ENCODE measurements at places on chromosomes 12 and 14.
A peak's percentile ranks its signal among the peaks of the same experiment; 100 is the strongest.

DNA sequence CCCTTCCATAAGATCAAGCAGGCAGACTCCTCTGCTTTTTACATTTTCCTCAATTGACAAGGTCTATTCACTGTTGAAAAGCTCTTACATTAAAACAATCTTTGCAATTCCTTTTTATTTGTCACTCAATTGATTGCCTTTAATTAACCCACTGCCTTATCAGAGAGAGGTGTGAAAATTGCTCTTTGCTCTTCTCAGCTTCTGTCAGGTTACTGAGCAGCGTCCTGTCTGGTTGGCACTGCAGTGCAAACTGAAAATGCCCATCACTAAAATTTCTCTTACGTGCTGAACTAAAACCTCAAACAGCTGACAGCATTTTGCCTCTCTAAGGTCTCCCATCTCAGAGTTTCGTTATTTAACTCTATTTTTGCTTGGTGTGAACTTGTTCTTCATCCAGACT lies 504.1 kb upstream of the ATXN7L3B start:
- no peak for DNase-seq

DNA sequence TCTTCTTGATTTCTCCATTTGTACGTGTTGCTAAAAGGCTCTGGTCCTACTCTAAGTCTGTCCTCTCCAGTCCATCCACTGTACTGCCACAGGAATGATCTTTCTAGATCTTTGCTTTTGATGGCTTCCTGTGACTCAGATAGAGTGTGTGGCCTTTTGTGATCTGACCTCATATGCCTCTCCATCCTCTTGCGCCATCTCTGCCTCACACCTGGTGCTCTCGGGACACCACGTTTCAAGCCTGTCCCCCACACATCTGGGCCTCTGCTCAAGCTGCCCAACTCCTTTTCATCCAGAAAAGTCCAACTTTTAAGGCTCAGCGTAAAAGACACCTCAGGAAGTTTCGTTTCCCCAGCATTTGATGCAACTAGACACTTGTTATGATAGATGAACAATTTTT lies 39.0 kb downstream of the DCAF4 start:
- peak; percentile 13 for DNase-seq

- no peak for DNase-seq
Measured at GRCh38 chr12:12622418-12622817, 10.7 kb downstream of the CREBL2 start.

DNA sequence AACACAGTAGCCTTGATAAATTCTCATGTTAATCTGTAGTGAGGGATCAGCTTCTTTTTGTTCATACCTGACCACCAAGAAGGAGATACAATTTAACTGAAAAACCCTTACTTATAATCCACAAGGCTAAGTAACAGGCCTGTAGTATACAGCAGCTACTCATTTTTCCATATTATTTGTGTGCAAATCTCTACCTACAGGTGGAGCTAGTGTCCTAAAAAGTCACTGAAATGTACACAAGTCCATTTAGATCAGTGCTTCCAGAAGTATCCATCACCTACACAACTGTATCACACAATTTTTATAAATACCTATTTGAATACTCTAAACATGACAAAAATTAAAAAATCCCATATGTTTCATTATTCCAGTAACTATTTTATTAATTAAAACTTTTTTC lies 173.2 kb downstream of the SLC35F4 start:
- DNase-seq: peak; percentile 20

DNA sequence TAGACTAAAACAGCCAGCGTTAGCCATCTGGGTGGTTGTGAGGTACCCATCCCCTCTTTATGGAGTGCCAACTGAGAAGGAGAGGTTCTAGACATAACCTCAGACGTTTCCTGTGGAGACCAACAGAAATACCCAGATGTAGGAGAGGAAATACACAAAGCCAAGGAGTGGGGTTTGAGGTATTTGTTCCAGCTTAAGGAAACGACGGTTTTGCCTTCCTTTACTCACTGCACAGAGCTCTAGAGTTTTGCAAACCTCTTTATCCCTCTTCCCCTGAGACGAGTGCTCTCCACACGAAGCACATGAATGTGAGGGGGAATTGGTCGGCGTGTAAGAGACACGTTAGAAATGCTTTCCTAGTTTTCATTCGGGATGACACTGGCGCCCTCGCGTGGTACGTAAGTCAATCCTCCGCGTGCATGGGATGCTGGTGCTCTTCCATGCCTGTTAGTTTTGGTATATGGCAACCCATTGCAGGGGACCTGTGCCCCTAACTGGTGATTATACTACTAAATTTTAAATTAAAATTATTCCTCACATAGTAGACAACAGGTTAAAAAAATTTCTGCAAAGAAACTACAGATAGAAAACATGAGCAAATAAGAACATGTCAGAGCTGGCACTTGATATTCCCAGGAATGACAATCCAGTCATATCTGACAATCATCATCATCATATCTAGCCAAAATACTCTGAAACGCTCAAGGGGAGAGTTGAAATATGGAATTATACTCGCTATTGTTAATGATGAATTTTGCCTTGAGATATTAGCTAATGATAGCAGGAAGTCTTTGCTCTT lies 121.7 kb downstream of the PPM1H start:
- peak; percentile 34 for DNase-seq

DNA sequence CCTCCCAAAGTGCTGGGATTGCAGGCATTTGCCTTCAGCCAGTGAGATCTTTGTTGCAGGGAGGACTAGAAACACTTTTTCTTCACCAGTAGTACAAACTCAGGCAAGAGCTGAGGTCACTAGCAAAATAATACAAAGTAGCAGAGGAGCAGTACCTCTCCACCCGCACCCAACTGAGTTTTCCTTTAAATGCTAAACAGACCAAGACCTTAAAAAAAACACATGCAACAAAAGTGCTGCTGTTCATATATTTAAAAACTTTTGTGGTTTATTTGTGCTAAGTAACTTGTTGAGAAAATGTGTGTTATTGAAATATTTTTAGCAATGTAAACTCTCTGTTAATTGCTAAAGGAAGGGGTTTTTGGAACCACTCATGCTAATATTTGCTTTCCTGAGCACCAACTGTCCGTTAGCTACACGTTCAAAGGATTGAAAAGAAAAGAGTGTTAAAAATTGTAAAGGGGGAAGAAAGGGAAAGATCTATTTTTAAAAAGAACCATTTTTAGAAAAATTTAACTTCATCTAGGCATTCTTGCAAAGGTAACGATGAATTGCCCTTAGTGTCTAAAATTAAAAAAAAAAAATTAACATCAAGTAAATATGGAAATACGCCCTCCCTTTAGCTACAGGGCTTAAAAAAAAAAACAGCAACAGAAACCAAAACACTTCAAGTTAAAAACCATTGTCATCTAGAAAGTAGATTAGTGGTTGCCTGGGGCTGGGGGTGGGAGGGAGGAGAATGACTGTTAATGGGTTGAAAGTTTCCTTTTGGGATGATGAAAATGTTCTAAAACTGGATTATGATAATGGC lies 114.0 kb upstream of the KRAS start:
- DNase-seq: no peak

DNA sequence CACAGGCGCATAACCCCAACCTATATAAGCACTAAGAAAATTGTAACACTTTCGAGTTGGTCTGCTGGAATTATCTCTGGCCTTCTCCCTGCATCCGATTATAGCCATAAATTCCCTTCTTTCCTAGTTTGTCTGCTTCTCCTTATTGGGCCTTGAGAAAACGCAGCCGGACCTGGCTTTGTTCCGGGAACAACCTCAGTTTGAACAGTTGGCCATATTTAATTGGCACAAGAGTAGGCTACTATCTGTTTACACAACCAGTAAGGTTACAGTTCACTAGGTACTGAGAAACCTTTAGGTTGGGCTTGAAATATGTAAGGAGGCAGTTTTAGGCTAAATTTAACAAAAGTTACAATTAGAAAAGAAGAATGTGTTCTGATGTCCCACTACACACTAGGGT lies 176.1 kb downstream of the IPO8 start:
- DNase-seq: no peak

DNA sequence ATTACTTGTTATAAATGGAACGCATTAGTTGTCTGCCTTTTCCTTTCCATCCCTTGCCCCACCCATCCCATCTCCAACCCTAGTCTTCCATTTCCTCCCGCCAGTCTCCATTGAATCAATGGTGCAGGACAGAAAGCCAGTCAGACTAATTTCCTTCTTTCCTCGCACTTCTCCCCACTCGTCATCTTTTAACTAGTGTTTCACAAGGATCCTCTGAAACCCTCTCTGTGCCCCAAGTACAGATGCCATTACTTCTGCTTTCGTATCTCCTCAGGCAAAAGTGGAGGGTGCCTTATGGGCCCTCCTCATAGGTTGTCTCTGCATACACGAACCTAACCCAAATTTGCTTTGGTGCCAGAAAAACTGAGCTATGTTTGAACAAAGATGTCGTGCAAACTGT lies 4.2 kb downstream of the DAZAP2 start:
- no peak for DNase-seq

GRCh38 chr12:124658806-124659402 lies 91.5 kb upstream of the NCOR2 start:
- DNase-seq: no peak

DNA sequence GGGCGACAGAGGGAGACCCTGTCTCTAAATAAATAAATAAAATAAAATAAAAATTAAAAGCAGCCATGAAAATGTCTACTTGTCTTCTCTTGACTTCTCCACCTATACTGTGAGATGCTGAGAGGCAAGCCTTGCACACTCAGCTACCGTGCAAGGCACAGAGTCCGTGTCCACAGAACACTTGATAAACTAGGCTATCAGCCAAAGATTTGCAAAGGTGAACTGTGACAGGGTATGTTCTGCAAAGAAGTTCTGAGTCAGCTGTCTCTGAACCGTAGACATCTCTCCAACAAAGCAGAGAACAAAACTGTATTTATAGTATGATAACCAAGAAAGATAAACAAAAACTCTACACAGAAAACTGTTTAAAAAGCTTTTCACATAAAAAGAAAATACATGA lies 35.5 kb downstream of the STXBP6 start:
- no peak for DNase-seq

DNA sequence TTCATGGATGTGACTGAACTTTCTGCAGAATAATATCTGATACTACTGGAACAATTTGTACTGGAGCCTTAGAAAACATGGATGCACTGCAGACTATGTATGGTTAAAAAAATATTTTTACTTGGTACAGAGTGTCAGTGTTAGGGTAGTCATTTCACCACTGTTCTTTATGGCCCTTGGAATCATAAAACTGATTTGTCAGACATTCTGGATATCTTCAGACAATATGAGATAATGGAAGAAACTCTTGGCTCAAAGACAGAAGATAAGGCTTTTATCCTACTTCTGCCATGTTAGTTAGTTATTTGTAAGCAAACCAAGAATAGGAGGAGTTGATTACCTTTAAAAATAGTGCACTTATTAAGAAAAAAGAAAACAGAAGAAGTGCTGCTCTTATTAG lies 209.4 kb downstream of the LRIG3 start:
- no peak for DNase-seq

DNA sequence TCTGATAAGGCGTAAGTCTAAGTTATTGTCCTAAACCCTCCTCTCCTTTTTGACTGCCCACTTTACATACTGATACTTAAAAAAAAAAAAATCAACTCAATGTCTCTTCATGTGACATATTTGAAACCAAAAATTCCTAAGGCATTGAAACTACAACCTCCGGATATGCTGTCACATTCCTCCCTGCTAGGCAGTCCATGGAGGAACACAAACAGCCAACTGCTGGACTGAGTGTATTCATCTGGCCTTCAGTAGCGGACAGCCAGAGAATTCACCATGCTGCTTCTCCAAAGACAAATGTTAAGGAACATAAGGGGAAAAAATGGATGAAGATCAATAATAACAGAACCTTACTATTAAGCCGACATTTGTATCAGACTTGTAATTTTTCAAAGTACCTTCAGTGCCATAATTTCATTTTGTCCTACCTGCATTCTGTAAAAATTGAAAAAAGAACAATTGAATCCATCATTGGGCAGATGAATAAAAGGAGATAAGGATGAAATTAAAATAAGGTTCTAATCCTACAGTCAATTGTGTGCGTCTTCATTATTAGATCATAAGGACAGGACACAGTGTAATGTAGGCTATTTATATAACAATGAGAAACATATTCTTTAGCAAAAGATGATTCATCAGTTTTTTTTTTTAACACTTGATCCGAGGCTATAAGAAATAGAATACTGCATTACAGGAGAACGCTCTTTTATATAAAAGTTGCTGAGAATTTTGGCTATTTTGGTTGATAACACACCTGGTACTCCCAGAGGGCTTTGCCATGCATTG lies 12.2 kb downstream of the RERG start:
- no peak for DNase-seq

- DNase-seq: peak; percentile 15
Measured at GRCh38 chr12:34625116-34625515, 602.8 kb downstream of the ALG10 start.

- DNase-seq: no peak
Measured at GRCh38 chr12:11812586-11813437, 163.3 kb downstream of the ETV6 start.

GRCh38 chr12:5148880-5149279 lies 105.2 kb downstream of the KCNA5 start:
- DNase-seq: no peak

DNA sequence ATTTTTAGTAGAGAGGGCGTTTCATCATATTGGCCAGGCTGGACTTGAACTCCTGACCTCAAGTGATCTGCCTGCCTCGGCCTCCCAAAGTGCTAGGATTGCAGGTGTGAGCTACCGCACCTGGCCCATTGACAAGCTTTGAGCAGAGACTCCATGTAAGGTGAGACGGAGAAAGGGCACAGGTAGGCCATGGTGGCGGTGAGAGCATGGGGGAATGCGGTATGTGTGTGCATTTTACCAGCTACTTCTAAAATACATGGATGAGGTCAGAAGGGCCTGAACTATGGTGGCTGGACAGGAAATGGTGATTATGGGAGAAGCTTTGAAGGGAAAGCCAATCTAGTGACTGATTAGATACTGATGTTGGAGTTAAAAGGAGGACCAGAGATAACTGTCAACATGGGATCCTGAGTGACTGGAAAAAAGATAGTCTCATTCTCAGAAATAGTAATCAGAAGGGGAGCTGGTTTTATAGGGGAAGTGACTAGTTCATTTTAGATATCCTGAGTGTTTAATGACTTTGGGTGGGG lies 21.9 kb upstream of the PTPRB start:
- DNase-seq: peak; percentile 69

DNA sequence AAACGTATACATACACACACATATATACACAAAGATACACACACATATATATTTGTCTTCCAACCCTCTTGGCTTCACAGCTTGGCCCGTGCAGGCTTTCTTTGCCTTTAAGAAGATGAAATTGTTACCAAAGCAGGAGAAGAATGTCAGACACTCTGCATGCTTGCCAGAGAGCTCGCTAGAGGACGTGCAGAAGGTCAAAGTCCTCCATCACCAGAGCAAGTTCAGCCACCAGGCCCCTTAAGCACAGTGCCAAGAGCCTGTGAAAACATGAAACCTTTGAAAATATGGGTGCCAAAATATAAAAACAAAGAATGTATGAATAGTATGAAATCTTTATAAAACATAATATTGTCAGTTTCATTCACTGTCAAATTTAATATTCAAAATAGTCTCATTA lies 14.9 kb upstream of the MCRS1 start:
- DNase-seq: no peak
